Sigmoid colon (tissue), 7 donors: ENCODE measurements at places on chromosomes 5 and 9. TPM values are rescaled to one million over a fixed set of nuclear protein-coding genes. Genes with fewer than 3 reads are reported as not detected.

Gene MEF2C
- total RNA-seq: 47.1 TPM

- no peak for DNase-seq
Observed at GRCh38 chr5:39169081-39169480, 50.3 kb downstream of the FYB1 start.

Gene RABGAP1
- 93.4 TPM for total RNA-seq

- DNase-seq: no peak
Observed at GRCh38 chr5:120599576-120599975, 135.5 kb downstream of the PRR16 start.
